GM13976 (cell line): ENCODE measurements at places on chromosomes 4 and X.
A peak's percentile ranks its signal among the peaks of the same experiment; 100 is the strongest.

DNA sequence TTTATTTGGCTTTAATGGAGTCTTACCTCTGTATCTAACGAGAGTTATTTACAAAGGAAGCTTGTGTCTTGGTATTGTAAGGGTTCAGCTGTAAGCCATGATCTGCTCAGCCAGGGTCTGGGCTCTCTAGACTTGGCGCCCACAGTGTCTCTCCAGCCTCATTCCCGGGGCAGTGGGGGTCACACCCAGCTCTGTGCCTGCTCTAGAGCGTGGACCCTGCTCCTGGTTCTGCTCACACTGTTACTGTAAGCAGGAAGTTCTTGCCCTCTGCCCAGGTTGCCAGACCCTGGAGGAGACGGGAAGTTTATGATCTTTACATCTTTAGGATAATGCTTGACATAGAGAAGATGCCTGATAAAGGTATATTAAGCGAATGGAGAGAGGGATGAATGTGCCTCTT, 235.7 kb downstream of the PTTG2 start:
- no peak for DNase-seq

- DNase-seq: no peak
These were observed 29.7 kb downstream of the SYNPO2 start for GRCh38 chr4:118918388-118918787.

DNA sequence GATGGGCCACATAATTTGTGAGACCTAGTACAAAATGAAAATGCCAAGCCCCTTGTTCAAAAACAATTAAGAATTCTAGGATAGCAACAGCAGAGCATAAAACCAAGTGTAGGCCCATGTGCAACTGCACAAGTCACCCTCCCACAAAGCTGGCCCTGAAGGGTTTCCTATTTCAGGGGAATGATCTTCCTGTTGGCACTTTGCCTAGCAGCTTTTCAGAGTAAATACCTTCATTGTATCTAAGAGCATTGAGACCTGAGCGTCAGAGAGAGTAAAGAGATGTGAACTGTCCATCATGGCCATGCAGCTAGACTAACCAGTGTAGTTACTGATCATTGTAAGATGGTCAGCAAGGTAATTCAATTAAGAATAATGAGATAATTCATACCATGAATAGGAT, 113.6 kb downstream of the CNKSR2 start:
- DNase-seq: no peak

- no peak for DNase-seq
These were observed 115.8 kb downstream of the CORIN start for GRCh38 chr4:47721892-47722575.

GRCh38 chr4:125231661-125232060, 83.1 kb upstream of the FAT4 start:
- DNase-seq: no peak

DNA sequence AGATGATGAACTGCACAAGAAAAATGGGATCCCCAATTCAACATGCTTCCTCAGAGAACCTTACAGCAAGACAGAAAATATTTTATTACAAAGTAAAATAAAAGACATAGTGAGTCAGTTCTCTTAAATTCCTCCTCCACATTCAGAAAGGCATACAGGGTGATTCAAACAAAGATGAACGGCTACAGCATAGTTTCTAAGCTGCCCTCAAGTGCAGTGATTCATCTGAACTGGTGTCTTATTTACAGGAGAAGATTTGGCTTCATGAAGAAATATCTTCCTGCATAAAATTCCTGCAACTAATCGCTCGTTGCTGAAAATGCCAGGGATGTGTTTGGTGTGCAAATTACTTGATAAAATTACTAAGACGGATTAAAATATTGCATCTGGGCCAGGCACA, 103.6 kb downstream of the PRKX start:
- DNase-seq: no peak

DNA sequence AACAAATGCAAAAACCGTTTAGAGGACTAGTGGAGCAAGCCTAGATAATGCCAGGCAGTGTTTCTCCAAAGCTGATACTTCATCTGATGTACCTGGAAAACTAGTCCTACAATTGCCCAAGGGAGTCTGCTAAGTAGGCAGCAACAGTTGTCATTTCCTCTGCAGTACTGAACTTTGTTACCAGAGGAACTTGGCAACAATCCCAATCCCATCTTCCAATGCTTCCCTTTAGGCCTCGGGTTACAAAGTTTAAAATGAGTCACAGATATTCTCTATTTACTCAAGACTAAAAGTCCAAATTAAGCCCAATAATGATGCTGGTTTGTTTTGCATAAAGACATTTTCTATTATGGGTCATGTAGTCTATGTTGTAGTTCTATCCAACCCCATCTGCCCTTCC, 120.0 kb upstream of the GLRA2 start:
- DNase-seq: no peak

DNA sequence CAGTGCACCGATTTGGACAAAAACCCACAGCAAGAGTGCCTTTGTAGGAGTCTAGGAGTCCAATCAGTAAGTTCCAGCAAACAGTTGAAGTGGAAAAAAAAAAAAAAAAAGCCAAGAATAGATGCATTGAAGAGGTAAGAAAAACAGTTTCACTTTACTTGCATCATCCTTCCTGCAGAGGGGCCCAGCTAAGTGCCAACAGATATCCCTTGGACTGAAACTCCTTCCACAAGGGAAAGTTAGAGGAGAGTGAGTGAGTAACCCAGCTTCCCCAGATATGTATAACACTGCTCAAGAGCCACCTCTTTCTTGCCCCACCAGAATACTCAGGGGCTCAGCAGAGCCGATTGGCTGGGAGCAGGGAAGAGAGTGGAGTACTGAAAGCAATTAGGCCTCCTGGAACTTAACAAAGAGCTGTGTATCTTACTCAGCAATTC, 617.7 kb upstream of the SMIM31 start:
- no peak for DNase-seq

GRCh38 chr4:95217197-95217596, 331.6 kb downstream of the UNC5C start:
- no peak for DNase-seq

DNA sequence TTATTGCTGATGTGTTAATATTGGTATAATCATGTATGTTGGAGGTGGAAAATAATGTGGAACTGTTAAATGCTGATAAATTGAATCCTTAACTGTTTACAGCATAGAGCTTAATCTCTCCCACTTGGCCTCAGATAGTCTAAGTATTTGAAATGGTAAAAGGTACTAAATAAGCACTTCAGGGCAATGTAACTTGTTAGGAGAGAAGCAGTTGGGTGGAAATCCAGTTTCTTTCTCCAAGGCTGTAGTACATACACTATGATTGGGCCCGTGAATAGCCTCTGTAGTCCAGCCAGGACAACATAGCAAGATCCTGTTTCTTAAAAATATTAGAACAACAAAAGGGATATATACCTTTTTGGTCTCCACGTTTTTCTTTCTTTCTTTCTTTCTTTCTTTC, 39.7 kb downstream of the NUDT9 start:
- no peak for DNase-seq

DNA sequence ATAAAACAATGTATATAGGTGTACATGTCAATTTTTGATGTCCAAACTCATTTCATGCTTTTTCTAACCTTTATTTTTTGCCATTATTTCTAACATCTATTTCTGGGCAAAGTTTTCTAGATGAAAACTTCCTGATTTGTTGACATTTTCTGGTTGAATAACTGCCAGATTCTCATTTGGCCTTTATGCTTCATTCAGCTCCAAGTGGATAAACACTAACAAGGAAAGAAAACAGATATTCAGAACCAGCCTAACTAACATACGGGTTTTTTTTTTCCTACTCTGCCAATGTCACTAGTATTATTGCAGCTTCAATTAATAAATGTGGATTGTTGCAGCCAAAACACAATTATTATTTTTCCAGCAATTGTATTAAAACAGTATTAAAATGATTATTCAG, 50.9 kb upstream of the RAP1GDS1 start:
- DNase-seq: no peak

DNA sequence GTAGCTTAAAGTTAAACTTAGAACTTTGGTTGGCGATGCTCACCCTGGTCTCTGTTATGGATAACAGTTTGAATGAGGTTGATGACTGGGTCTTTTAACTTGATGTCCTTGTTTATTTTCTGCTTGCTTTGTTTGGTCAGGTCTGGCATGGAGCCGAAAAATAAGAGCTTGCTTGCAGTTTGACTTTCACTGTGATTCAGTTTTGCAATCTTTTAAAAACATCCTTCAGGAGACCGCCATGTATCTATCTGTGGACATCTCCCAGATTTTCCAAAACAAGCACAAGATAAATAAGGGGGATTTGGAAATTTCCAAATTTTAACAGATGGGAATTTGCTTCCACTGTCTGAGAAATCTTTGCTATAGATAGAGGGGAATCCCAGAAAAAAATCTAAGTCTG, 246.7 kb downstream of the PALLD start:
- no peak for DNase-seq

GRCh38 chrX:13420545-13421183, 100.8 kb upstream of the ATXN3L start:
- DNase-seq: no peak

GRCh38 chrX:74520896-74521295, 93.5 kb downstream of the RLIM start:
- no peak for DNase-seq

DNA sequence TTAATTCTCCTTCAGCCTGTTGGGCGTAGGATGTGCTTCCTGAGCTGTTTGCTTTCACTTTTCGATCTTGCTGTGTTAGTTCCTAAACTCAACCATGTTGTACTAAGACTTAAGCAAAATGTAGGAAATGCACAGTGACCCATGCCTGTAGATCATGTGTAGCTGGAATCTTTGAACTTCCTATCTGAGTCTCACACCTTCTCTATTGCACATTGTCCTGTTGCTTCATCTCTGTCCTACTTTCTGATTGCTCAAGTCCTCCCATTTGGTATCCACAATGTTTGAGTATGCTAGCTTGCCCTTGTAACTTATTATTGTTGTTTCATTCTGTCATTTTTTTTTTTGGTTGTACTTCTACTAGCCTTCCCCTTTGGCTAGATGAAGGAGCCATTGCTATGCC, 239.6 kb downstream of the PPP1R2C start:
- no peak for DNase-seq

DNA sequence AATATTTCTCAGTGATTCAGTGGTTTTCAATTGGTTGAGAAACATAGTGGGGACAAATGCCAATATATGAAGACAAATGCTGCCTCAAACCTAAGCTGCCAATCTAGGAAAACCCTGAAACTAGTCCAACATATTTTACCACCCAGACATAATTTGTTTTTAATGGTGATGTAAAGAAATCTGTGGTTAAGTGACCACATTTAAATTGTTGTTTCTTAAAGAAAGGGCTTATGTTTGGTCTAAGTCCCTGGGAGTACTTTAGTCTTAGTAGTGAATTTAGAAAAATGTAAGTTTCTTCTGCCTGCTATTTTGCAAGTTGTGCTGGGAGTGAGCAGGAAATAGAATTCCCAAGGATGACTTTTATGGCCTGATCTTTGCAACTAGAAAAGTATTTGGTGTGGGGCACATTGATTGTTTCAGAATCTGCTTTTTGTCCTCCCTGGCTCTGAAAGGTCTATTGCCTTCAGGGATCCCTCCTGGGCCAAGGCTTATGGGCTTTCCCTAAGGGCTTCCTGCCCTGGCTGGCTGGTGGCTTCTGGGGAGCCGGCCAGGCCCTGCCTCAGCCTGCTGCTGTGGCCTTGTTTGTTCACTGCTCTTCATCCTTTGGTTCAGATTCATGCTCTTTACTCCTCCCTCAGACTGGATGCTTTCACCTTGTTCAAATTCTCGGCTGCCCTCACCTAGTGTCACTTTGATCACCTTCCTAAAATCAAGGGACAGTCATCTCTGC, 169.8 kb upstream of the JADE1 start:
- DNase-seq: no peak

- DNase-seq: peak; percentile 34
These were observed 221.4 kb downstream of the TACR3 start for GRCh38 chr4:103498161-103499070.

DNA sequence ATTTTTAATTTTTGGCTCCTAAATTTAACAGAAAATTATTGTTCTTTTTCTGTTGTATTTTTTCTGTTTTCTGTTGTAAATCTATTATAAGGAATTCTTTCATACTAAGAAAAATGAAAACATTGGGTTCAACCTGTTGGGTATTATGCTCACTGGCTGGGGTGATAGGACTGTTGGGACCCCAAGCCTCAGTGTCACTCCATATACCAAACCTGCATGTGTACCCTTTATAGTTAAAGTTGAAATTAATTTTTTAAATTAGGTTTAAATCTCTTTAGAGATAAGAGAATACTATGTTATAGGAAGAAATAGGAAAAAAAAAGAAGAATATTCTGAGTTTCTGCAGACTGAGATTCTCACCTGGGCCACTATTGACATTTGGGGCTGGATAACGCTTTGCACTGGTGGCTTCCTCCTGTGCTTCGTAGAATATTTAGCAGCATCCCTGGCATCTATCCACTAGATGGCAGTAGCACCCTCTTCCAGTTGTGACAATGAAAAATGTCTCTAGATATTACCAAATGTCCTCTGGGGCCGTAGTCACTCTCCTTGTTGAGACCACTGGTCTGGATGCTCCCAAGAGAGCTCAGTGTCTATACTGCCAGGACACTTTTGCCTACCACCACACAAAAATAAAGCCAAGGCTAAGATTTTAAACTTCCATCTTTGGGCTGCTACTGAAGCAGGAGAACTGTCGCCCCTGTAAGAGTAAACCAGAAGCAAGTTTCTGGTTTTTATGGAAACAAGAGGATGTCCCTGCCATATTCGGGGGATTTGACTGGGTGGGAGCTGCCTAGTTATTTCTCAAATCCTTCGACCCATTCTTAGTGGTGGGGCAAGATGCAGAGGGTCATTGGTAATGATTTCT, 22.4 kb upstream of the CLTRN start:
- DNase-seq: peak; percentile 44

GRCh38 chr4:140286456-140286855, 87.0 kb upstream of the SCOC start:
- DNase-seq: no peak

DNA sequence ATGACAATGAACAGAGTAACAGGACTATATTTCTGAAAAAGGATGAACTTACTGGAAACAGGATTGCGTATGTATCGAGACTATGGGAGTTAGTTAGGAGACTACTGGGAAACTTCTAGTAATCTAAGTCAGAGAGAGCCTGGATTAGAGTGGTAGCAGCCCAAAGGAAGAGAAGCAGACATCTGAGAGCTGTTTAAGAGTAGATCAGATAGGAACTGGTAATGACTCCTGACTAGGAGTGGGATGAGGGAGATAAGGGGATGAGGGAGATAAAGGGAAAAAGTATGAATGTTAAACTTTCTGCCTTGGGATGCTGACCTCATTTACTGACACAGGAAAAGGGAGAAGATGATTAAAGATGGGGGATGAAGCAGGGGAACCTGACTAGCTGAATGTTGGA, 116.2 kb downstream of the PDE5A start:
- DNase-seq: no peak
